ENCODE measurements at places on chromosomes 12 and 14.

DNA sequence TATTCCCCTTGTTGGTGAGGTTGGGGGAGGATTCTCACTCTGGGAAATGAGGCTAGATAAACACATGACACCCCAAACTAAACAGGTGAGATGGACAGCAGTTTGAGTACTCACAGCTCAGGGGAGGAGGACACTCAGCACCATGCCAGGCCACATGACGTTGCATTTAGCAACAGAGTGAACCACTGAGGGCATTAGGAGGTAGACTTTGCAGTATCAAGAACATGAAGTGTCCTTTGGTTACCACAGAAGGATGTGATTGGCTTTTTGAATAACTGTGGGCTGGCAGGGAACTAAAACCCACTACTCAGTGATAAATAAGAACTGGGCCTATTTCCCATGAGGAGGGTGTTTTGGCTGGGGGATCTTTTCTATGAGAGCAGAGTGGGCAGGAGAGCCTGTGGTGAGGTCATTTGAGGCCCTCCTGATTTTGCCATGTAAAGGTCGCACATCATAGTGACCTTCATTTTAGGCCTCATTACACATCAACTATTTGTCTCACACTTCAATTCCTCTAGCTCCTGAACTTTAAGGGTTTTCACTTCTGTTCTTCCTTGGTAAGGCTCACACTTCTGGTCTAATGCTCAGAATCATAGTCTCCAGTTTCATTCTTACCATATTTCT is 89.8 kb upstream of the PRKD1 start:
- DNase-seq = no peak

- no peak for DNase-seq
Observed at GRCh38 chr14:46323404-46323762, 328.2 kb downstream of the RPL10L start.

DNA sequence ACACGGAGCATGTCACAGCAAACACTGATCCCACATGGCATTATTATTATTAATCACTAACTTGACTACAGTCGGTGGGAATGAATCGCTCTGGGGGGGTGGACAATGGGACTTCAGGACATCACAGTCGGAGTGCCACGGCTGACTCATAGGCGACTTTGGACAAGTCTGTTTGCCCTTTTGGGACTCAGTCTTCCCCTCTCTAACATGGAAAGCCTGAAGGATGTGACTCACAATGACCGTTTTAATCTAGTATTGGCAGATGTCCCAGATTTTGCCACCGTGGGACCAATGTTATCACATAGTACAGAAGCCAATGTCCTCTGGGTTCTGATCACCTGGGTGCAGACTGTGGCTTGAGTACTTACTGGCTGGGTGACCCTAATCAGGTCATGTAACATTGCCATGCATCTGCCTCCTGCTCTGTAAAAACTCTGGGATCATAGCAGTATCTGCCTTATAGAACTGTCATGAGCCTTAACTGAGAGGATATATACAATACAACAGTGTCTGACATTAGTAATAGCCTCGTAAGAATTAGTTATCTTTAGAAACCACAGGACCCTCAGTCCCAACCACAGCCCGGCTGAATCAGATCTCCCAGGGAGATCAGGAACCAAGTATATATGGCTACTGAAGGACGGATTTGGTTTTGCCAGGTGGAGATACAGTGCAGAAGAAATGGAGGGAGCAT is 362.6 kb downstream of the BCL11B start:
- DNase-seq = no peak

DNA sequence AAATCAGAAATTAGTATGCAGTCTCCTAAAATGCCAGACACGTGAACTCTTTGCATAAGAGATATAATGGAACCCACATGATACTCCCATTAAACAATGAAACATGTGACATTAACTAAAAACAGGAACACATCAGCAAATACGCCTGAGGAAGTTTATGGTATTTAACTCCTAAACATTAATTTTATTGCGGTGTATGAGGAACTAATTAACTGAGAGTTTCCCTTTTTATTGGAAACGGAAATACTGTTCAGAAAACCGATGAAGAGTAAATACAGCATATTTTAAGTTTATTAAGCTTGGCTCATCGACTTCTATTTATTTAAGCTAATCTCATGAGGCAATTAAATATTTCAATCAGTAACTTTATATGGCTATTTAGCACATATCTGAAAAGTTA is 290.3 kb downstream of the SOX5 start:
- DNase-seq = no peak

DNA sequence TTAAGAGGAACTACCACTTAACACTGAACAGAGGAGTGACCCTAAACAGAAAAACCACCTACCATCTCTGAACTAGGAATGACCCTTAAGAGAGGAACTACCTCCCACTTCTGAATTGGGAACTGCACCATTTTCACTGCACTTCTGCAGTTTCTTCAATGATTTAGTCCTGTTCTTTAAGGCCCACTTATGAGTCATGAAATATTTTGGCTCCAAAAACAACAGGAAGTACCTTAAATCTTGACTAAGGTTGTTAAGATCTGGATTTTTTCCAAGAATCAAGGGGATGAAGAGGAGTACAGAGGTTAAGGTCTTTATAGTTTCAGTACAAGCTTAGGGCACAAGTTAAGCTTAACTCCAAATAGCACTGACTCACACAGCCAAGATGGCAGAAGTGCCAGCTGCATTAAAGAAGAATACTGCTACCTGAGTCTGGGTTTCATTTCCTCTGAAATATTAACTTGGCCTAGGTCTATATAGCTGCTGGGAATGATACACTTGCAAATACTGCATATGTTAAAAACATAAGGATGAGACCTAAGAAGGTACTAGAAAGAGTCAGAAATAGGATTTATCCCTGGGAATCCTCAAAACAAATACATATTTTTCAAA is 4.2 kb downstream of the NPC2 start:
- DNase-seq = no peak

DNA sequence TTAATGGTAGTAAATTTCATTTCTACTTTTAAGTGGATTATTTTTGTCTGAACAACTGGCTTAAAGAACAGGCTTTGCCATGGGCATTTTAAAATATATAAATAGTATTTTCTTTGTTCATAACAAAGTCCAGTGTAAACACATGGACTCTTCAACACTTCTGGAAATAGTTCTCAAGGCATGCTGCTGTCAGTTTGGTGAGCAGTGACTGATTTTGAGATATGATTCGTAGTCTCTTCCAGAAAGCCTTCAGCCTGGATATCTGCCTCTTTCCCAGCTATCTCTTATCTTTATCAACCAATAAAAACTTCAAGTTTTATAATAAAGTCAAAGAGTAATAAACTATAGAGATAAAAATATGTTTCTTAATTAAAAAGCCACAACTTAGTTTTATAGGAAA is 110.7 kb downstream of the NAV3 start:
- DNase-seq = no peak

All from effector memory CD8-positive, alpha-beta T cell (primary cell).